ENCODE measurements at places on chromosomes 7 and 10.

DNA sequence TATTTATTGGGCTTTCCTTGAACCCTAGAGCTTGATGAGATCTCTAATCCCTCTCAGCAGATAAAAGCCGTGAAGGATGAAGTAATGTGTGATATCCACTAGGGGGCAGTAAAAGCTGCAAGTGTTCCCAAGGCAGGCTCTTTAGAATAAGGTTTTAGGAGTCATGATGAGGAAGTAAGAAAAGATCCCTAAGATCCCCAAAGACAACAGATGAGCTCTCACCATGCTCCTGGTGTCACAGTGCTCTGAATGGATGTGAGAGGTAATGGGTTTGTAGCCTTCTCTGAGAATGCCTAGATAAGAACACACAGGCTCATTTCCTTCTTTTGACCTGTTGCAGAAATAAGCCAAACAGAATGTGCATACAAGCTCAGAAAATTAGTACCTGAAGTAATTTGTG, 70.4 kb upstream of the ITPRID1 start:
- peak; percentile 54 for DNase-seq

DNA sequence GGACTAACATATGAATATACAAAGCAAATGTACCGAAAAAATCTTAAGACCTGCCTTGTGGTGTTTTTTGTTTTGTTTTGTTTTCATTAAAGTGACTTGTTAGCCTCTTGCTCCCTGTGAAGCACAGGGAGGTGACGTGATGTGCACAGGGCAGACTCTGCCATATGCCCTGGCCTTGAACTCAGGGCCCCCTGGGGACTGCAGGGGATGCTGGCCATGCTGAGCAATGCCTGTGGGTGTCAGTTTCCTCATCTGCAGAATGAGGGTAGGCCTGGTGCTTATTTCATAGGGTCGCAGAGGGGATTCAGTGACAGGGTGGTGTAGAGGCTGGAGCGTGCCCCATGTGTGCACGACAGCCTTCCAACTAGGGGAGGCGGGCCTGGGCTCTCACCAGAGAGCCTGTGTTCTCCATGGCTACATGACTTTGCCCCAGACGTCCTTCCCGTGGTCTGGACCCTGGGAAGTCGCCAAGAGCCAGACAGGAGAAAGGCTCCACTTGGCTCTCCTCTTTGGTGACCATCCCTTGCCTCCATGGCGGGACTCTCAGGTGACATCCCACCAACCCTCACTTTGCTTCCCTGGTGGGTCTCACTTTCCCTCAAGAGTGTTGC, 14.5 kb downstream of the EGFR start:
- no peak for DNase-seq

GRCh38 chr7:50832744-50833143, 50.0 kb upstream of the GRB10 start:
- DNase-seq: no peak

DNA sequence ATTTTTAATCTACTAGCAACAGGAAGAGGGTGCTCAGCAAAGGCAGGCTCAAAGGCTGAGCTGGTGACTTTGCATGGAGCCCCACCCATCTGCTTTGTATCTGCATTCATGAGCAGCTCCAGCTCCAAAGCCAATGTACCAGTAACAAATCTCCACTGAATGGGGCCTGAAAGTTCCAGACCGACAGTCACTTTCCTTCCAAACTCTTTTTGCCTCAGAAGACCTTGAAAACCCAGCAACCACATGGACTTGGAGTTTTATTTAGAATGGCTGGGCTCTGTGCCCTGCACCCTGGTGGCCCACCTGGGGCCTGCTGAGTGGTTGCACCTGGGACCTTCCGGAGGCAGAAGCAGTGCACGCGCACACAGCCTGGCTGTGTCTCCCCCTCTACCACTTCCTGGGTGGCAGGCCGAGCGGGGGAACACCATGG, 195.0 kb upstream of the PLXNA4 start:
- no peak for DNase-seq

- DNase-seq: no peak
These were observed 27.7 kb downstream of the ZNF775 start for GRCh38 chr7:150406567-150407421.

GRCh38 chr7:98240961-98241673, 10.9 kb downstream of the TECPR1 start:
- DNase-seq: peak; percentile 36

GRCh38 chr10:120161111-120161510, 268.6 kb downstream of the SEC23IP start:
- no peak for DNase-seq

DNA sequence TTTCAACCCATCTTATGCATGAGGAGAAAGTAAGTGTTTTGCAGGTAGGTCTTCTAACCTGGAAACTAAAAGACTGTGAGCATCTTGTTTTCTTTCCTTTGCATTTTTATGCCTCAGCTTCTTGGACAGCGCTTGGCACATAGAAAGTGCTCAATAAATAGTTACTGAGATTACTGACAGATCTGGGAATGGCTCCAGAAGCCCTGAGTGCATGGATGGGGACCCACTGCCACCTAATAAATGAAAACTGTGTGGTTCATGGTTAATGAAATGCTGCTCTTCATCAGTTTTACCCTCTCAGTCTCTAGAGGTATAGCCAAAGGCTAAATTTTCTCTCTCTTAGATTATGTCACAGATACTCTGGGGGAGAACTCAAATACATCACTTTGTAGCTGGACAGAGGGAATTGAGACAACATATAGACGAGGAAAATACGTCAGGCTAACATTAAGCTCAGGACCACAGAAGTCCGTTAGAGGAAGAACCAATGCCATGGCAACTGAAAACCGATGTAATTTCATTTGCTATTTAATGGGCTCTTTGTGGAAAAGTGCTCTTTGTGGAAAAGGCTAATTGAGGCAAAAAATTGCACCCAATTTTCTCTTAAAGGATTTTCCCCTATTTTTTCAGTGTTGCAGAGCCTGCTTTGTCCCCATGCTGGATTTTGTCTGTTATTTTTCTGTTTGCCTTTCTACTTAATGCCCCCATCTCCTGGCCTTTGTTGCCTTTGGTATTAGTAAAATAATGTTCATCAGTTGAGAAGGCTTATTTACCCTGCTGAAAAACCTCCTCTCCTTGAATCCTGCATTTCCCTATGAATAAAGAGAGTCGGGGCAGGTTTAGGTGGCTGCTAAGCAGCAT, 17.8 kb downstream of the ASB4 start:
- DNase-seq: no peak

GRCh38 chr7:20172736-20173334, 44.3 kb downstream of the MACC1 start:
- peak; percentile 83 for DNase-seq

GRCh38 chr7:154777489-154777888, 225.4 kb downstream of the PAXIP1 start:
- DNase-seq: no peak

GRCh38 chr10:70167246-70167645, 3.1 kb downstream of the SAR1A start:
- DNase-seq: no peak

DNA sequence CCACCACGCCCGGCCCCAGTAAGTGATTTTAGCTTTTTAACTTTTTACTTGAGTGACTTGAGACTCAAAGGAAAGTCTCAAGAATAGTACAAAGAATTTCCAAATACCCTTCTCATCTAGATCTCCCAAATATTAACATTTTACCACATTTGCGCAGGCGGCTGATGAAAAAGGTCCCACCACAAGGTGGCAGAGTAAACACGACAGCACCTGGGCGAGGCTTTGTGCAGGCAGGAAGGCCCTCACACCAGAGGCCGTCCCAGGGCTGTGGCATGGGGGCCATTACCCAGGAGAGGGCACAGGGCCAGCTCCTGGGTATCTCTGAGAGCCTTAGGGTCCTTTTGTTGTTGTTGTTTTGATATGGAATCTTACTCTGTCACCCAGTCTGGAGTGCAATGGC, 50.0 kb upstream of the WIPI2 start:
- DNase-seq: peak; percentile 18

- DNase-seq: no peak
These were observed 192.8 kb downstream of the DNAJC1 start for GRCh38 chr10:21810582-21811244.

GRCh38 chr10:109894516-109894915, 28.8 kb downstream of the XPNPEP1 start:
- DNase-seq: no peak

DNA sequence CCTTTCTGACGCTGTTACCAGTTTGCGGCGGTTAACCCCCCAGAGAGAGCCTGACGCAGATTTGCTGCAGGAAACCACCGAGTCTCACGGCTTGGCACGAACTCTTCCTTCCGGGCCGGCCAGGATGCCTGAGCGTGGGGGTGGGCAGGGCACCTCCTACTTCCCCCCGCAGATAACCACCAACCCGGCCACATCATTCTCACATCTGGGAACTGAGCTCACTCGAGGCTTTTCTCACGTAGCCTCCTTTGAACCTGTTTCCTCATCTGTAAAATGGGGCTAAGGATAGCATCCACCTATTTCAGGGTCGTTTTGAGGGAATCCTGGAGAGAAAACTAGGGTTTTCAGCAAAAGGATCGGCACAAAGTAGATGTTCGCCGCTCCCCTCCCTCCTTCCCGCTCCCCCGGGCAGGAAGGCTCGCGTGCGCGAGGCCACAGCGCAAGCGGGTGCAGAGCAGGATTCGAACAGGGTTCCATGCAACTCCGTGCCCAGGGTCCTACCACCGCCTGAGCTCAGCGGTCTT, 23.6 kb downstream of the DDIT4 start:
- no peak for DNase-seq

- DNase-seq: no peak
These were observed 7.8 kb downstream of the DCLRE1A start for GRCh38 chr10:113846036-113846435.
